ENCODE measurements at places on chromosomes 7 and 10. TPM values are rescaled to one million over a fixed set of nuclear protein-coding genes. Genes with fewer than 3 reads are reported as not detected.
A peak's percentile ranks its signal among the peaks of the same experiment; 100 is the strongest.

GRID2IP gene
- not detected for polyA plus RNA-seq

CLEC2L gene
- 0.11 TPM for polyA plus RNA-seq

XRCC2 gene
- 0.64 TPM for polyA plus RNA-seq

RBM17 gene
- 93.5 TPM for polyA plus RNA-seq

CALD1 gene
- polyA plus RNA-seq, result 85.3 TPM

SLC29A4 gene
- polyA plus RNA-seq, result 2.2 TPM

FKBP9 gene
- polyA plus RNA-seq, result 12.5 TPM

GRCh38 chr7:641269-641671 is 85.2 kb upstream of the DNAAF5 start:
- no peaks in the 10 kb centered on the region for H3K36me3 ChIP-seq
- H3K4me1 ChIP-seq, result peaks cover 15% of the 10 kb centered on the region
- H3K27ac ChIP-seq, result no peak overlapping the region
- no peaks in the 10 kb centered on the region for H3K27me3 ChIP-seq
- DNase-seq, result no peak

- DNase-seq, result no peak
- no peaks in the 10 kb centered on the region for H3K27me3 ChIP-seq
- H3K27ac ChIP-seq, result no peak overlapping the region
- H3K4me3 ChIP-seq, result no peak overlapping the region
These were observed 91.9 kb downstream of the ZNF438 start for GRCh38 chr10:30939643-30940251.

GRCh38 chr7:139830782-139831501 is 1.9 kb downstream of the TBXAS1 start:
- peak overlapping the region; percentile 19 for H3K4me3 ChIP-seq
- peaks cover 5% of the 10 kb centered on the region for H3K36me3 ChIP-seq
- DNase-seq, result no peak
- H3K4me1 ChIP-seq, result peaks cover 41% of the 10 kb centered on the region
- peak overlapping the region; percentile 75 for H3K27ac ChIP-seq

DNA sequence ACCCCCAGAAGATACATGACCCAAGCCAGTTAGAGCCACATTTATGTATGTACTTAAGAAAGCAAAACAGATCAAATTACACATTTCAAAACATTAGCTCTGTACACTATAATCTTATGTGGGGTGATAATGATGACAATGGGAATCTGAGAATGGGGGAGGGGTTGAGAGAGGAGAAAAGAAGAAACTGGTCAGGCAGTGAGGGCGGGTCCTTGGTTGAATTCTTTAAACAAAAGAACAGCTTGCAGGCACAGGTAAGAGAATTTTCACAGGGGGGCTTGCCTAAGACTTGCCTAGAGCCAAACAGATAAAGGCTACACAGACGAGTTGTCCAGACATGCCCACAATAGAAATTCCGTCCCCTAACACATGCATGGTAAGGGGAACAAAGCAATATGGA is 76.8 kb upstream of the PTER start:
- H3K27me3 ChIP-seq, result no peaks in the 10 kb centered on the region
- no peaks in the 10 kb centered on the region for H3K36me3 ChIP-seq
- no peaks in the 10 kb centered on the region for H3K4me1 ChIP-seq
- no peak for DNase-seq

DNA sequence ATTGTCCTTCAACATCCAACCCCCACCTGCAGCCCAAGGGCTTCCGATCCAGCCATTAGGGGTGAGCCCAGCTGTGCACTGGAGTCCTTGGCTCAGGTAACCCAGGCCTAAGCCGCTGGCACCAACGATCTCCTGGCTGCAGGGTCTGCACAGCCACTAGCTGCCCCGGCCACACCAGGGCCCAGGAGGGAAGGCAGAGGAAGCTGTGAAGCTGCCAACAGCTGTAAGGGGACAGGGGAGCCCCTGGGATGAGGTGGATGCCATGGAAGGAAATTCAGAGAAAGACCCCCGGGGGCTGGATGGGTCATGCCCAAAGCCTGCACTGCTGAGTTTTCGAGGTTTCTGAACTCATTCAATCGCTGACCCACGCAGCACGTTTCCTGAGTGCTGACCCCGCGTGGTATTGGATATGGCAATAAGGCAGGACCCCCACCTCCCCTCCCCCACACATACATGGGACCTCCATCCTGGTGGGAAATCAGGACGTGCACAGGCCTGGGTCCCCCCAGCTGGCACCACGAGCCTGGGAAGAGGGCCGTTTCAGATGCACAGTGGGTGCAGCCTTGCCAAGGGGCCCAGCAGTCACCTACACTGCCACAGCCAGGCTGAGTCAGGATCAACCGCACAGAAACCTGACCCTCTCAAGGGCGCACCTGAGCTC is 170.3 kb downstream of the DIP2C start:
- no peaks in the 10 kb centered on the region for H3K27me3 ChIP-seq
- peak; percentile 59 for DNase-seq
- H3K4me3 ChIP-seq, result no peak overlapping the region

GRCh38 chr10:44994752-44995530 is 5.8 kb upstream of the ZNF22 start:
- H3K4me3 ChIP-seq, result no peak overlapping the region
- no peak for DNase-seq
- H3K4me1 ChIP-seq, result peaks cover 1% of the 10 kb centered on the region
- H3K27me3 ChIP-seq, result no peaks in the 10 kb centered on the region
- peaks cover 32% of the 10 kb centered on the region for H3K36me3 ChIP-seq

DNA sequence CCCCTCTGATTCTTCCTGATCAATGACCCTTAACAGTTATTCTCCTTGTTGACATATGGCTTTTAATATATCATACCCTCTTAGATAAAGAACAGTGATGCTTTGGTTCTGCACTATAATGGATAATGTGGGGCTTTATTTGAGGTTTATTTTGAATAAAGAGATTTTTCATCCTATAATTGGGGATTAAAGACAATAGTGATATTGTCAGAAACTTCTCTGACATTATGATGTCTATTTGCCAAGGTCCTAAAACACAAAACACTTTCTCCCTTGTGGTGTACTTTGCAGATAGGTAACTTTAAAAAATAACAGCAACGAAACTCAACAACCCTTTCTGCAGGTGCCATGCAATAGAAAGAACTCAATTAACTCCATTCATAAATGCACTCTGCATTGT is 243.6 kb upstream of the RHOBTB1 start:
- H3K4me3 ChIP-seq, result no peak overlapping the region
- no peaks in the 10 kb centered on the region for H3K27me3 ChIP-seq
- DNase-seq, result no peak
- H3K27ac ChIP-seq, result no peak overlapping the region

GRCh38 chr7:28575241-28575643 is 162.9 kb downstream of the CREB5 start:
- no peaks in the 10 kb centered on the region for H3K4me1 ChIP-seq
- DNase-seq, result no peak
- H3K27ac ChIP-seq, result no peak overlapping the region
- no peak overlapping the region for H3K4me3 ChIP-seq

DNA sequence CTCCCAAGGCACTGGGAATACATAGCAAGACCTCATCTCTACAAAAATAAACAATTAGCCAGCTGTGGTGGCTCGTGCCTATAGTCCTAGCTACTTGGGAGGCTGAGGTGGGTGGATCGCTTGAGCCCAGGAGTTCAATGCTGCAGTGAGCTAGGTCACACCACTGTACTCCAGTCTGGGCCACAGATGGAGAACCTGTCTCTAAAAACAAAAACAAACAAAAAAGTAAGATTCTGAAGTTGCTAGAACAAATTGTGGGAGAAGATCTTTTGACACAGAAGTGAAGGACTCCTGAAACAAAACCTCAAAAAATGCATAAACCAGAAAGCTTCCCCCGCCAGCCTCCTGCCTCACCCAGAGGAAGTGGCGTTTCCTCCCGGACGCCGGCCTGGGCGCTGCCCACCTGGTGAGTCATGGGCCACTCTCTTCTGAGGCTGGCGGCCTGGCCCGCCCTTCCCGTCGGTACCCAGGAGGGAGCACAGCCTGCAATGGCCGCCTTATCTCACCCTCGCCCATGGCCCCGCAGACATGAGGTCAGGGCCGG is 25.4 kb upstream of the ELN start:
- DNase-seq, result peak; percentile 88
- peak overlapping the region; percentile 9 for H3K27ac ChIP-seq
- no peaks in the 10 kb centered on the region for H3K36me3 ChIP-seq

DNA sequence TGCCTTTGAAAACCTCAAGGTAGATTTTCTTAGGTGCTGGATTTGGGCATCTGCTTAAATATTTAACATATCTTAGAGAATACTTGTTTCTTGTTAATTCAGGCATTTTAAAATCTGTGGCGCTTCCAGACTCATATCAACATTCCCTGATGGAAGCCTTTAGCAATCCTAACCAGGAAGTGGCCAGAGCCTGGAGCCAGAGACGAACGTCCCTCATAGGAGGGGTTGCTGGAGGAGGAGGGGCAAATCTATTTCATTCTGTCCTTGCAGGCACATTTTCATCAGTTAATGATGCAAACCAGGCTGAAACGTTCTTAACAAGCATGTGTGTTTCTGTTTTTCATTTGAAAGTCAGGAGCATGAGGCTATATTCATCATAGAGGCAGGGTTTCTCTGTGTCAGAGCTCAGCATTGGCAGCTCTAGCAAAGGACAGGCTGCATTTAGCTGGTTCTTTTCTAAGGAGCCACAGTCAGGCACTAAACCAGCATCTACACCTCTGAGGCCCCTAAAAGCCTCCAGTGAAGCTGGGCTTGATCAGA is 17.8 kb upstream of the IFIT2 start:
- H3K4me1 ChIP-seq, result no peaks in the 10 kb centered on the region
- no peaks in the 10 kb centered on the region for H3K27me3 ChIP-seq
- peak overlapping the region; percentile 47 for H3K27ac ChIP-seq
- no peaks in the 10 kb centered on the region for H3K36me3 ChIP-seq

DNA sequence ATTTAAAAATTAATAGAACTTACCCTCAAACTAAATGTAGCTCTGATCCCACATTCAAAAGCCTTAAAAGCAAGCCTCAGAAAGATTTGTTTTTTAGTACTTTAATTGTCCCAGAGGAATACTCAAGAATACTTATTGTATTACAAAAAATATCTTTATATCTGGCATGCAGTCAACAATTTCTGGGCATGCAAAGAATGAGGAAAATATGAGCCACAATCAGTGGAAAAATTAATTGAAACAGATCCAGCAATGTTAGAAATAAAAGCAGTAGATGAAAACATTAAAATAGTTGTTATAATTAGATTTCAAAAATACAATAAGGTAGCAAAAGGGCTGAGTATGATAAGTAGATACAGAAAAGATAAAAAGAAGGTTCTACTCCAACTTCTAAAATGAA is 154.7 kb downstream of the PON1 start:
- no peak overlapping the region for H3K4me3 ChIP-seq
- no peak for DNase-seq
- no peak overlapping the region for H3K27ac ChIP-seq
- H3K36me3 ChIP-seq, result no peaks in the 10 kb centered on the region
- no peaks in the 10 kb centered on the region for H3K27me3 ChIP-seq

DNA sequence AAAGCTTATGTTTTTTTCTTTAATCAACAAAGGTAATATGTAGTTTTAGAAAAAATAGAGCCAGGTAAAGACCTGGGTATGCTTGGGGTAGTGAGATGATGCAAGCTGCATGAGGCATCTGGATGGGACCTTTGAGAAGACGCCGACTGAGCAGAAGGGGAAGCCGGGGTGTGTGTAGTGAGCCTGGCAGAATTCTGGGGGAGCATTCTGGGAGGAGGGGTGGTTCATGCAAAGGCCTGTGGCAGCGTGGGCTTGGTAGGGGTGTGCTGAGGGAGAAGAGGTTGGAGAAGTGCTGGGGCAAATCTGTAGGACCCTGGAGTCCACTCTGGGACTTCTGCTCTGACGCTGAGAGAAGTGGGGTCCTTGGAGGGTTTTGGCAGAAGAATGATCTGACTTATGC is 33.9 kb upstream of the SHH start:
- no peaks in the 10 kb centered on the region for H3K4me1 ChIP-seq
- H3K4me3 ChIP-seq, result no peak overlapping the region
- DNase-seq, result no peak

DNA sequence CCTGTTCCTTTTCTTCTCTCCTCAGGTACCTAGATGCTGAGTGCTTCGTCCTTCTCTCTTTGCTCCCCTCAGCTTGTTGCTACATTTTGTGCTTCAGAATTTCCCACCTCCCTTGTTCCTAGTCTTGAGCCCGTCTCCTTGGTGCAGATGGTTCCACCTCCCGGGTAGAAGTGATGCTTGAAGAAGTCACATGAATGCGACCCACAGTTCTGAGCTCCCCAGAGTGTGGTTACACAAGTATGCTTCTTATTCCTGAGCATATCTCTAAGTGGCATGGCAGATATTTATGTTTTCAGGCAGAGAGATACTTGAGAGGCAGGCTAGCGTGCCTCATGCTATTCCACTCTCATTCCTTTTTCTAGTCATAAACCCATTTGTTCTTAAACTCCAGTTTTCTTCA is 34.0 kb downstream of the INPP5F start:
- no peaks in the 10 kb centered on the region for H3K4me1 ChIP-seq
- H3K4me3 ChIP-seq, result no peak overlapping the region
- no peaks in the 10 kb centered on the region for H3K27me3 ChIP-seq
- no peaks in the 10 kb centered on the region for H3K36me3 ChIP-seq
- no peak for DNase-seq
- H3K27ac ChIP-seq, result no peak overlapping the region

DNA sequence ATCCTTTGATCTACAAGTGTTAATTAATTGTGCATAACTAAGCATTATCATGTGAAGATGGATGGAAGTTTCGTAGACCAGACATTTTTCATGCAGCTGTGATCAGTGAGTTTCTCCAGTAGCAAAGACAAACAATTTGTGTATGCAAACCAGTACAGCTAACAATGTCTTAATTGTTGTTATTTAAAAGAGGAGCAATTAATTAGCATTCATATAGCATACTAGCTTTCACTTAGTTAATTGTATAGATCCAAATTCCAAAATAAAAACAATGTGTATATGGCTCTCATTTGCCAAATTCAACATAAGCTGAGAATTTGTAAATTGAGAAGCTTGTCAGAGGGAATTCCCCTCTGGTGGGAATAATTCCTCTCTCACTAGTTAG is 22.6 kb upstream of the PRKCQ start:
- peaks cover 8% of the 10 kb centered on the region for H3K4me1 ChIP-seq
- H3K27ac ChIP-seq, result no peak overlapping the region
- DNase-seq, result no peak
- H3K27me3 ChIP-seq, result no peaks in the 10 kb centered on the region
- no peak overlapping the region for H3K4me3 ChIP-seq

- no peak overlapping the region for H3K4me3 ChIP-seq
- H3K36me3 ChIP-seq, result peaks cover 91% of the 10 kb centered on the region
- peaks cover 13% of the 10 kb centered on the region for H3K4me1 ChIP-seq
These were observed 213.7 kb upstream of the AOAH start for GRCh38 chr7:36937754-36938563.

GRCh38 chr10:91536111-91536510 is 96.8 kb downstream of the PPP1R3C start:
- no peaks in the 10 kb centered on the region for H3K36me3 ChIP-seq
- peak overlapping the region; percentile 22 for H3K27ac ChIP-seq
- H3K4me1 ChIP-seq, result no peaks in the 10 kb centered on the region

DNA sequence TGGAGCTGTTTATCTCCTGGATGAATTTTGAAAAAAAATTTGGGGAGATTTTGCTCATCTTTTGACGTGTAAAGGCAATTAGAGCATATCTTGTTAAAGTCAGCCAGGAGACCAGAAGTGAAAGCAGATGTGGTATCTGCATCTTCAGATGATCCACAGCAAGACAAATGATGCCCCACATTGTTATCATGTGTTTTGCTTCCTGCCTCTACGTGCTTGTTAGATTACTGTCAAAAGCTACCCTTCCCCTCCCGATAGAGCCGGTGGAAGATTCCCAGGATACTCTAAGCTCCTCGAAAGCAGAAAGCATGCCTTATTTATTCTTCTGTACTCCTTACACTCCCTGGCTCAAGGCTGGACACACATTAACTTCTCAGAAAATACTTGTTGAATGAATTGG is 12.9 kb downstream of the COL17A1 start:
- H3K4me1 ChIP-seq, result no peaks in the 10 kb centered on the region
- H3K27me3 ChIP-seq, result no peaks in the 10 kb centered on the region
- H3K4me3 ChIP-seq, result no peak overlapping the region
